ENCODE measurements at places on chromosomes 11 and 22.

DNA sequence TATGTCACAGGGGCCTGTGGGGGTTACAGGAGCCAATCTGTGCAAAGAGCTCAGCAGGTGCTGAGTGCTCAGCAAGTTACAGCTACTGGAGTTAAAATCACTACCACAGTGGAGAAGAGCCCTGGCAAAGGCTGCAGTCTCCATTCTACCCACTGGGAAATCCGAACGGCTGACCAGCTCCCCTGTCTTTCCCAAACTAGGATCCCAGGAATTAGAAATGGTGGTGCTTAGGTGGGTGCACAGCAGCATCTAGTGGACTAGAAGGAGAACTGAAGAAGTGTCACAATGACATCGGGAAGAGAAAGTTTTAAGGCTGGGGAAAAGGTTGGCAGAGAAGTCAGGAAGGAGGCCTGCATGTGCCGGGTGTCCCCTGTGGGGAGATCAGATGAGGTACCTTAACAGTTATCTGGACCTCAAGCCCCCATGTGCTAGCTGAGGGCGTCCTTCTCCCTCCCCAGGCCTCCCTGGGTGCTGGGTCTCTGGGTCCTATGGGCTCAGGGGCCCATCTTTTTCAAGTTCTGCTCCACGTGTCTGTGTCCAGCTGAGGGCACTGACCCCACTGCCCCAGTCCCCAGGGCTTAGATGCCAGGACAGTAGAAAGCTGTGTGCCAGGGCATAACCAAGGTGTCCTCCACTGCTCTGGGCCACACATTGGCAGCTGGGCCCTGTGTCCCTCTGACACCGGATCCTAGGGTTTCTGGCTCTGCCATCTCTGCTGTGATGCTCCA, 1.9 kb downstream of the PIWIL3 start:
- DNase-seq: no peak

- no peak for DNase-seq
Measured at GRCh38 chr11:126336138-126336541, 19.3 kb upstream of the ST3GAL4 start.

- no peak for DNase-seq
Measured at GRCh38 chr11:45320371-45320770, 34.2 kb upstream of the SYT13 start.

DNA sequence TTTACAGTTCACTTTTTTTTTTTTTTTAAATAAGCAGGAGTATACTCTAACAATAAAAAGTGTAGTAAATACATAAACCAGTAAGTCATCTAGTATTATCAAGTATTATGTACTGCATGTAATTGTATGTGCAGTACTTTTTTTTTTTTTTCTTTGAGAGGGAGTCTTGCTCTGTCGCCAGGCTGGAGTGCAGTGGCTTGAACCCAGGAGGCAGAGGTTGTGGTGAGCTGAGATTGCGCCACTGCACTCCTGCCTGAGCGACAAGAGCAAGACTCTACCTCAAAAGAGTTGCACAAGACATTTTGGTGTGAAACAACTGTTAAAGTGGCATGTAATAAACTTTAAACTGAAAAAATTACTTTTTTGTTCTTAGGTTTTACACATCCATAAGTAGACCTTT, 16.7 kb downstream of the BCL2L13 start:
- DNase-seq: peak; percentile 81

GRCh38 chr11:62138630-62139425, 15.0 kb downstream of the INCENP start:
- peak; percentile 35 for DNase-seq

DNA sequence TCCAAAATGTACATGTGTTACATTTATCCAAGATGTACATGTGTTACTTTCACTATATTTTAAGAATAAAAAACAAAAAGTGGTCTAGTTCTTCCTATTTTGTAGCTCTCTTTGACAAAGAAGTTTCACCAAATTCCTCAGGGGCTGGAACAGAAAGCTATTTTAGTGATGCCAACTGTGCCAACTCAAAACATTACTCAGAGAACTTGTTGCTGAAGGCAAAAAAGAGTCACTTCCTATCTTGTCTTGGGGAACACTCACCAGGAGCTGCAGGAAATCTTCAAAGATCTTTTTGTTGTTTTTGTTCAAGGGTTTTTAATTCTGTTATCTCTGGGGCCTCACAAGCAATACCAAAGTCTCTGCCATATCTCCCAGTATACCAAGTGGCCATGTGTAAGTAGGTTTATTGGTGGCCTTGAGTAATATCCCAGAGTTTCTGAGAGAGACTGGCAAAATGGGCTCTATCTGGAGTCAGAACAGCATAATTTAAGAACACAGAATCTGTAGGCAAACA, 13.6 kb upstream of the EED start:
- no peak for DNase-seq

GRCh38 chr11:110207123-110207522, 89.3 kb downstream of the RDX start:
- DNase-seq: no peak

- peak; percentile 43 for DNase-seq
Measured at GRCh38 chr11:73271936-73272679, at the start of gene P2RY6. P2RY6 (plus strand) TSS chr11:73272338; CDS start chr11:73296519, 24,181 bp downstream.

Data from left lobe of liver (tissue), 2 donors.